Natural killer cell (primary cell): ENCODE measurements at places on chromosomes 7 and 10. TPM values are rescaled to one million over a fixed set of nuclear protein-coding genes. Genes with fewer than 3 reads are reported as not detected.

DNA sequence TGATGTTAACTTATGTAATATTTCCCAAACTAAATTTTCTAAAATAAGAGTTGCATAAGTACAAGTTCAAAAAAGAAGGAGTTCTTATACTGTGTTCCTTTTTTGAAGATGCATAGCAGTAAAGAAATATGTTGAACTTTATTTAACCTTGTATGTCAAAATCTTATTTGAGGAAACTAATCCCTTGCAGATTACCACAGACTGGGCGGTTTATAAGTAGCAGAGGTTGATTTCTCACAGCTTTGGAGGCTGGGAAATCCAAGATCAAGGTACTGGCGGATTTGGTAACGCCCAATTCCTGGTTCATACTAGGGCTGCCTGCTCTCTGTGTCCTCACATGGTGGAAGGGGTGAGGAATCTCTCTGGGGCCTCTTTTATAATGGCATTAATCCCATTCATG lies 68.5 kb downstream of the GNAT3 start:
- no peaks in the 10 kb centered on the region for H3K36me3 ChIP-seq
- no peaks in the 10 kb centered on the region for H3K27me3 ChIP-seq
- H3K4me3 ChIP-seq = no peak overlapping the region
- DNase-seq = no peak

The ASB13 gene
- 1.4 TPM for total RNA-seq

The NET1 gene
- 13.8 TPM for total RNA-seq

DNA sequence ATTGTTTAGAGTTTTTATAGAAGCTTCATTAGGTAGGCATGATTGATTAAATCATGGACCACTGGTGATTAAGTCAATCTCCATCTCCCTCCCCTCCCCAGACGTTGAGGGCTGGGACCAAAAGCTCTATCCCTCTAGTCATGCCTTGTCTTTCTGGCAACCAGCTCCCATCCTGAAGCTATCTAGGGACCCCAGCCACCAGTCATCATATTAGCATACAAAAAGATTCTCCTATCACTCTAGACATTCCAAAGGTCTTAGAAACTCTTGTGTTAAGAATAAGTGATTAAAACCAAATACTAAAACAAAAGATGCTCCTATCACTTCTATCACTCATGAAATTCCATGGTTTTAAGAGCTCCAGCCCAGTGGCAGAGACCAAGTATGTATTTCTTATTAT lies 178.2 kb downstream of the RAPGEF5 start:
- no peaks in the 10 kb centered on the region for H3K36me3 ChIP-seq
- H3K4me3 ChIP-seq = no peak overlapping the region
- peaks cover 4% of the 10 kb centered on the region for H3K4me1 ChIP-seq
- no peak for DNase-seq
- no peaks in the 10 kb centered on the region for H3K27me3 ChIP-seq
- H3K27ac ChIP-seq = no peak overlapping the region

The SCART1 gene
- total RNA-seq = 9.9 TPM

DNA sequence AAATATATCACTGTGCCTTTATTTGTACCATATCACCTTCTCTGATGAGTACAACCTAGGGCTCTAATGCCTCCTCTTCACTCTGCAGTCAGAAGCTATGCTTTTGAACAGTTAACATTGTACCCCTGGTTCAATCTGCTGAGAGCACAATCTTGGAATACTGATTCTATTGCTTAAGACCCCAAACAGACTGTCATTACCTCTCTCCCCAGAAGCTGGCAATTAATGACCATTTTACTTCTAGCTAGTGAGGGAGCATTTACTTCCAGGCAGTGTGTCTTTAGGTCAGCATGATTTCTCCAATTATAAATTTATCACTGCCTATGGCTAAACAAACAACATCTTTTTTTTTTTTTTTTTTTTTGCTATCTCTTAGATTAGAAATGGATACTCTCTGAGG lies 36.0 kb upstream of the SPOCK2 start:
- H3K36me3 ChIP-seq = peaks cover 6% of the 10 kb centered on the region
- no peak for DNase-seq
- H3K4me3 ChIP-seq = no peak overlapping the region
- no peaks in the 10 kb centered on the region for H3K27me3 ChIP-seq
- H3K4me1 ChIP-seq = no peaks in the 10 kb centered on the region
- H3K27ac ChIP-seq = no peak overlapping the region

- DNase-seq = no peak
- no peaks in the 10 kb centered on the region for H3K27me3 ChIP-seq
- H3K4me1 ChIP-seq = no peaks in the 10 kb centered on the region
Measured at GRCh38 chr10:6119423-6119822, 30.6 kb downstream of the RBM17 start.

The INA gene
- total RNA-seq = not detected

DNA sequence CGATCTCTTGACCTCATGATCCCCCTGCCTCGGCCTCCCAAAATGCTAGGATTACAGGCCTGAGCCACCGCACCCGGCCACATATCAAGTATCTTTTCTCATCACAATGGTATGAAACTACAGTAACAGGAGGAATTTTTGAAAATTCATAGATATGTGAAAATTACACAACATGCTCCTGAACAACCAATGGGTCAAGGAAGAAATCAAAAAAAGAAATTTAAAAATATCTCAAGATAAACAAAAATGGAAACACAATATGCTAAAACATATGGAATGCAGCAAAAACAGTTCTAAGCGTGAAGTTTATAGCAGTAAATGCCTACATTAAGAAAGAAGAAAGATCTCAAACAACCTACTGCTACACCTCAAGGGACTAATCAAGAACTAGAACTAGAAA lies 59.8 kb upstream of the ADAM12 start:
- no peaks in the 10 kb centered on the region for H3K27me3 ChIP-seq
- DNase-seq = no peak
- H3K4me1 ChIP-seq = no peaks in the 10 kb centered on the region
- H3K36me3 ChIP-seq = no peaks in the 10 kb centered on the region
- no peak overlapping the region for H3K4me3 ChIP-seq
- no peak overlapping the region for H3K27ac ChIP-seq

DNA sequence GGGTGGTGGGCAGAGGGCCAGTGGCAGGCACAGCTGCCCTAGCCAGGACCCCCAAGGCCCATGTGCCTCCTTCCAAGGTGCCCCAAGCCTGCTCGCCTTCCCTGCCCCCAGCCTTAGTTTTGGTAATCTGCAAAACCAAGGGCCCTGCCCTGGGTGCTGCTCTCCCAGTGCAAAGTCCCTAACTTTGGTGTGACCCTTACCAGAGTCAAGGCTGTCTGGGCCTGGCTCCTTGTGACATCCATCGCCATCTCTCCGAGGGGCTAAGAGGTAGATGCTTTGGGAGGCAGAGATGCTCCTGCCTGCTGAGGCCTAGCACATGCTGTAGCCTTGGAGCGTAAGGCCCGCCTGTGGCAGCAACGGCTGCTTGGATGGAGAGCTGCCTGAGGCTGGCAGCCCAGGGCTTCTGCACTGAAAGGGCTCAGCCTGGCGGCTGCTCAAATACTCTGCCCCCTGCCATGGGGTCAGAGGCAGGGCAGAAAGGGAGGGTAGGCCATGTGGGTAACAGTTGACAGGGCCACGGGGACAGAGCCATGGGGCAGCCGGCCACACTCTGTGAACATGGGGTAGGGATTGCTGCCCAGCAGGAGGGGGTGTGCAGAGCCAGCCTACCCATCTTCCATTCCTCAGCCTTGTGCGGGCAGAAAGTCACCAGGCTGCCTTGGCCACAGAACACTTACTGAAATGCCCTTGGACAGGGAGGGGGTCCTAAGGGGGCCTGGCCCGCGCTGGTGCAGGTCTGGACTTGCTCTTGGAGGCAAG lies 17.9 kb upstream of the MYL7 start:
- H3K4me3 ChIP-seq = no peak overlapping the region
- DNase-seq = no peak

The GPR85 gene
- total RNA-seq = not detected

The SUGCT gene
- total RNA-seq = 0.59 TPM
